NAMALWA (cell line): ENCODE measurements at places on chromosomes 2 and 18.

GRCh38 chr2:230758566-230759480, 46.2 kb downstream of the CAB39 start:
- no peak for DNase-seq

- DNase-seq: no peak
These were observed 40.7 kb upstream of the TMEM131 start for GRCh38 chr2:98036349-98037000.

GRCh38 chr2:135637456-135638087, 104.1 kb upstream of the UBXN4 start:
- DNase-seq: no peak

GRCh38 chr2:8171608-8172007, 510.2 kb upstream of the ID2 start:
- no peak for DNase-seq

DNA sequence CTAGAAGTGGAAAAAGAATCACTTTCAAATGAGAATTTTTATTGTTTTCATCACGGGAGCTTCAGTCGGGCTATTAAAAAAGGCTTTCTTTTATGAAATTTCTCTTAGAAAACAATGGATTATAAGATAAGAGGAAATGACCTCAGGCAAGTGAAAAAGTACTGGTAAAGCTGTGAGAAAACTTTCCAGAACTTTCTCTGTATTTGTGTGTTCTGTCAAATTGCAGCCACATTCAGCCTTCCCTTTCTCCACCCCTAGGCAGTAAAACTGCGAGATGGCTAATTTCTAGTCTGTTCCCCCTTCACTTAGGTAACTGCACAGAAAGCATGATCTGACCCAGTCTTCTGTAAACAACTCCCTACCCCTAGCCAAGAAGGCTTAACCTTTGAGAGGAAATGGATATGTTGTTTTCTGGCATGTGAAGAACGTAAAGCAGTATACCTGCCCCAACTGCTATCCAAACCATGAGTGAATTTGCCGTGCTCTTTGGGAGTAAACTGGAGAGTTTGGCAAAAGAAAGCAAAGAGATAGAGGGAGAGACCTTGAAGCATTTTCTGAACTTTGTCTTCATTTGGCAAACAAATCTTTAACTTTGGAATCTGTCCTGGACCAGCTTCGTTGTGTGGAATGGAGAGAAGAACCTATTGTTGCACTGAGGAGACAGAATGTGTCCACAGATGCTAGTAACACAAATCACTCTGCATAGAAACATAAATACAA, 105.4 kb downstream of the ETAA1 start:
- no peak for DNase-seq

GRCh38 chr18:33101316-33101715, 328.5 kb upstream of the KLHL14 start:
- DNase-seq: no peak

DNA sequence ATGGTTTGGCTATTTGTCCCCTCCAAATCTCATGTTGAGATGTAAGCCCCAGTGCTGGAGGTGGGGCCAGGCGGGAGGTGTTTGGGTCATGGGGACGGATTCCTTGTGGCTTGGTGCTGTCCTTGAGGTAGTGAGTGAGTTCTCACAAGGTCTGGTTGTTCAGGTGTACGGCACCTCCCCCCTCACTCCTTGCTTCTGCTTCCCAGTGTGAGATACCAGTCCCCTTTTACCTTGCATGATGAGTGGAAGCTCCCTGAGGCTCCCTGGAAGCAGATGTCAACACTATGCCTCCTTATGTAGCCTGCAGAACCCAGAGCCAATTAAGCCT, 232.6 kb downstream of the LDLRAD4 start:
- no peak for DNase-seq

DNA sequence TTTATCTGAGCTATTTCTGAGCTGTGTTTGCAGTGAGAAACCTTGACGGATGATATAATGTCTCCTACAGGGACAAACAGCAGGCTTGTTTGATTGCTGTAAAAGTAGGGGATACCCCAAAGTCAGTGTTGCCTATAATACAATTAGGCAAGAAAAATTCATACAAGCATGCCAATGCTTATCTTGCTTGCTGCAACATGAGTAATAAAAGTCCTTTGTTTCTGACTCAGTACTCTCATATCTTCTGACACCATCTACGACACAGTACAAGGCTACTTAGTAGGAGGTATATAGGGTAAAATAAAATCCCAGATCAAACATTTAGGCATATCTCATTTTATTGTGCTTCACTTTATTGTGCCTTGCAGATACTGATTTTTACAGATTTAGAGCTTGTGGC, 33.0 kb downstream of the ERBB4 start:
- no peak for DNase-seq

DNA sequence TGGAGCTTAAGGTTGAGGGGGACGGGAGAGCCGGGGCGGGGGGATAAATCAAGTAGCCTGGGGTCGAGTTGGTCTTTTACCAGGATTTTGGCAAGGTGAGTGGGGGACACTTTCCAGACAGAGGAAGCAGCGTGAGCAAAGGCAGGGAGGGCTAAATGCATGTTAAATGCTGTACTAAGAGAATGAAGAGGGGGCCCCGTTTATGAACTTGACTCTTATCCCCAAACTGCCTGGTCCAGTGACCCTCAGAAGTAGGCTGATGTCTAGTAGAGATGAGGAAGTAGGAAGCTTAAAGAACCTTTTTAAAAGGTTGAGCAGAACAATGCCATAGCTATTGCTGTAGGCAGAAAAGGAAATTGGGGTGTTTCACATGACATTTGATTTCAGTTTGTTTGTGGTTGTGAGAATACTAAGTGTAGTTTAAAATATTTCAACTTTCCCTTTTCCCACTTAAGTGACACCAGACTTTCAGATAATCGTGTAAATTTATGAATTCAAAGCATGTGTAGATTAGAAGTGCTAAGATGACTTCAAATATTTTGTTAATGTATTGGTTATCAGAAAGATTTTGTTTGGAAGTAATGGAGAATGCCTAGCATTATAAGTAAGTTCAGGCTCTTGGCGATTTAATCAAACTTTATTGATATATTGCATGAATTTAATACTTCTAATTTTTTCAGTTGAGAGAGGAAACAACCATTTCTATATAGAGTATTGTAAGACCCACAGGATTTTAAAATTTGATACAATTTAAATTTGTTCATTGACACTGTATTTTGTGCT, 1.8 kb downstream of the REL start:
- DNase-seq: peak; percentile 84
